ENCODE measurements at places on chromosomes 16 and 17.
A peak's percentile ranks its signal among the peaks of the same experiment; 100 is the strongest.

DNA sequence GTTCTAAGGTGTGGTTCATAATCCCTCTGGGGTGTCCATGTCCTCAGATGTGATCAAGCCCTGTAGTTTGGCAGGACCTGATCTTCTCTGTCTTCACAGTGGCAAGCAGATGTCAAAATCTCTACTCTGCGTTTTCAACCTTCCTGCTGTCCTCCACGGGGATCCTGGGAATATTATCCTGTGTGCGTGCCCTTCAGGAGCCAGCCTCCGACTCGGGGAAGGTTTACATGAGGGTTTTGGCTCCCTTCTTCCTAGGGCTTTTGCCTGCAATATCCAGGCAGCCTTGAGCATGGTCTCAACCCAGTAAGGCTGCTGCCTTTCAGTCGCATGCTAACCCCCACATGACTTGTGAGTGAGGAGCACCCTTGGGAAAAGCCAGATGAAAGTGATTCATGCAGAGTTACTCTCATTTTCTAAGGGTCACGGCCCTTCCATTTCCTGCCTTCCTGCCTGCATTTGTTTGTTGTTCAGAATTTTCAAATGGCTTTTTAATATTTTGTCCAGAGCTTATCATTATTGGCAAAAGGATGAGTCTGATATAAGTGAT, 202.2 kb upstream of the CHMP6 start:
- peak; percentile 95 for DNase-seq

DNA sequence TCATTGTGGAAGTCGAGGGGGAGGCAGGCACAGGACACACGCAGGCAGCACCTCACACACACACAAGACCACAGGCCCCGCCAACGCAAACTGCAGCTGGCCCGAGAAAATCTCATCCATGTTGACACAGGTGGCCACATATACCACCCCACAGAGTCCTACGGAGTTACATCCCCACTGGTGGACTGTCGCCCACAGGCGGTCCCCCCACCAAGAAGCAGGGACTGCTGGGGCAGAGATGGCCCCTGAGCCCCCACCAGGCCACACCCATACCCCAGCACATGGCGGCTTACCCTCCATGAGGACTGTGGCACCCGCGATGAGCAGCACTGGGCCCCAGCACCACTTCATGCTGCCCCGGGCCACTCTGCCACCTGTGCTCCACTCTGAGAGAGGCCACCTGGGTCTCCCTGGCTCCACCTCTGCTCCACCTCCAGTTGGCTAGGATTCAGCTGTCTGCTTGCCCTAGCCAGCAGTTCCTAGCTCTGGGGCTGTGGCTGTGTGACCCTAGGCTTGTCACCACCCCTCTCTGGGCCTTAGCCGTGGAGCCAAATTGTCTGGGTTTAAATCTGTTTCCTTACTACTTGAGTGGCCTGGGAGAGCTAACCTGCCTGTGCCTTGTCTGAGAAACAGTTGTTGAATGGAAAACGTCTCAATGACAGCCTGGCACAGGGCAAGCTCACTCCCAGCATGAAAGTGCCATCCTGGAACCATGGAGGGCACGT, at the start of gene PRSS53:
TSS of gene PRSS53 (minus strand) at position 485 of the 725 bp plus-strand sequence. CDS start at position 351, 134 bp downstream.
- no peak for DNase-seq

- no peak for DNase-seq
These were observed 3.0 kb upstream of the CCL1 start for GRCh38 chr17:34366010-34366409.

- peak; percentile 90 for DNase-seq
These were observed at the start of gene SEZ6L2 for GRCh38 chr16:29899516-29900101. TSS of gene SEZ6L2 (minus strand) at chr16:29899550. CDS start at chr16:29899019, 531 bp downstream.

DNA sequence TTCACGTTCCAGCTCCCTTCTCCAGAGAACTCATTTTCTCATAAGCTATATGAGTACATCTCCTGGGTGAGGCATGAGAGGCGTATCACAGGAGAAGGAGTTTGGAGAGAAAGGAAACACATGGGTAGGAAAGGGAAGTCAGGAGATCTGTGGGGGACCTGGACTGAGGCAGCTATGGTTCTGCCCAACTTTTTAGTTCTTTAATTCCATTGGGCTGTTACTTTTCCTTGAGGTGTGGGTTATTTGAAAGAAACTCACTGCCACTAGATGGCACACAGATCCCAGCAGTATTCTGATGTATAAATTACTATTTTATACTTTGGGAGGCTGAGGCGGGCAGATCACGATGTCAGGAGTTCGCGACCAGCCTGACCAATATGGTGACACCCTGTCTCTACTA, 63.6 kb downstream of the NUP93 start:
- DNase-seq = peak; percentile 51

DNA sequence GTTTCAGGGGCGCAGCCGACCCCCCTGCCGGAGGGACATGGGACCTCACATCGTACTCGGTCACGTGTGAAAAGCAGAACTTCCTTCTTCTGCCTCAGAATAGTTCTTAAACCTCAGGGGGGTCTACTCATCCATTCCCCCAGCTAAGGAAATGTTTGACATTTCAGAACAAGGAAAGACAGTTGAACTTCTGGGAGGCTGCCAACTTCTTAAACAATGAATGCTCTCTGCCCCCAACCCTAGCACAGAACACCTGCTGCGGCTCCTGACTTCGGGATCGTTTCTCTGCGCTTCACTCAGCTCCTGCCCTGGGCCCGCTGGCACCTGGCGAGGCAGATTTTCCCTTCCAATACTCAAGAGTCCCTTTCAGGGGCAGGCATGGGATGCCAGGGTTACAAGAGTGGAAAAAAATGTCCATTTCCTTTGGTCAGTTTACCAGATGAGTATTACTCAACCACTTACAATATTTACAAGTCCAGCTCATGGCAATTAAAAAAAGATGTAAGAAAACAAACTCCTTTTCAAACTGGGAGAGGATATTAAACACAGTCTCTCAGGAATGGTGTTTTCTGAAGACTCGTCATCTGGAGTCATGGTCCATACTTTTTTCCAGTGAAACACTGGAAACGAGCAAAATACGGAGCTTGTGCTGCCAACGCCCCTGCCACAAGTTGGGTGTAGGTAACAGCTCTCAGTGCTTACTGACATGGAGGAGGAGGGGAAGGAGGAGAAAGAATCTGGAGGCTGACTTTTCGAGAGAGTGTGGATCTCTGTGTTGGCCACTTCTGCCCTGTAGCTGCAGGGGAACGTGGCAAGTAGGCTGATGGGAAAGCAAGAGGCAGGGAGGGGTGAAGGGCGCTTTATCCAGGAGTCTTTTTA, 235.7 kb downstream of the NTN1 start:
- DNase-seq = no peak

- DNase-seq = no peak
These were observed 8.2 kb upstream of the CBX8 start for GRCh38 chr17:79804856-79805696.

DNA sequence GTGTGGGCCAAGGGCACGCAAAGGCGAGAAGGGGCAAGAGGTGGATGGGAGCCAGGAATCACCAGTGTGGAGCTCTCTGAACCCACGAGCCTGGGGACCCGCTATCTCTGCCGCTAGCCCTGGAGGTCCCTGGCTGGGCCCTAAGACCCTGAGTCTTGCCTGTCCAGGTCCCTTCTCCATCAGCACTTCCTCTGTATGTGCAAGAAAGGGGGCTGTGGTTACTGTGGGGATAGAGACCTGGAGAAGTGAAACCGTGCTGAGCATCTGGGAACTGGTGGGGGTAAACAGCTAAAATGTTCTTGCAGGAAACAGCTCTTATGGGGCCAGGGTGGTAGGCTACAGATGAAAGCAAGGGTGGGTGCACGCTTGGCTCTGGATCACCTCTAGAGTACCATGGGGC, 3.1 kb downstream of the SPNS3 start:
- no peak for DNase-seq

Data from fibroblast of skin of back (primary cell).